ENCODE measurements at places on chromosomes 5 and 9.
A peak's percentile ranks its signal among the peaks of the same experiment; 100 is the strongest.

GRCh38 chr5:27708534-27708933, 670.1 kb upstream of the CDH9 start:
- no peak for DNase-seq

DNA sequence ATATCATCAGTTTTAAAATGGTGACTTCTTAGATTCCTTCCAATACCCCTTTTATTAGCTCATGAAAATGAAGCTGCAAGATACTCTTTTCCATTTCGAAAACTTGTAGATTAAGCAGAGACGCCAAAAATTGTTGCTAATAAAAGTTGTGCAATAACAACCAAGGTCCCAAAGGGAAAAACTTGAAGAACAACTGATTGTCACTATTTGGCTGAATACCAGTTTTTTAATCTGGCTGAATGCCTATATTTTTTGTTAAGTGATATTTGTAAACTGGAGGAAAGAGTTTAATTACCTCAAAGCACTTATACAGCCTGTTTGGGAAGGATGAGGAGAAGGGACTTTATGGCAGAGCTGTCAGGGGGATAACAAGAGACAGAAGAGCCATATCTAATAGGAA, 14.6 kb downstream of the C5orf58 start:
- DNase-seq, result no peak

DNA sequence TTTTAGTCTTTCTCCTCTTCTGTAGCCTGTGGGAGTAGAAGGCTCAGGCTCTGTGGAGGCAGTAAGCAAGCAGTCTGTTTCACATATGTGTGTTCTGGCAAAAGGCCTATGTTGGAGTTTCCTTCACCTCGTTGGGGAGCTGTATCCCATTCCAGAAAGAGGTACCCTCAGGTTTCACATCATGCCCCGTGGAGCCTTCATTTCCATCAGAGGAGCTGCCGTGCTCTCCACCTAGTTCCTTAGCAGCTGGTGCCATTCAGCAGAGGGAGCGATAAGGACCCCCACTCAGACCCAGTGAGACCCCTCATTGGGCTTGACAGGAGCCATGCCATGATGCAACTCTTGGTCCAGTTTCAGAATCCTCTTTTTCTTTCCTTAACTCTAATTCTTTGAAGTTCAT, 50.6 kb upstream of the ANGPTL2 start:
- no peak for DNase-seq

DNA sequence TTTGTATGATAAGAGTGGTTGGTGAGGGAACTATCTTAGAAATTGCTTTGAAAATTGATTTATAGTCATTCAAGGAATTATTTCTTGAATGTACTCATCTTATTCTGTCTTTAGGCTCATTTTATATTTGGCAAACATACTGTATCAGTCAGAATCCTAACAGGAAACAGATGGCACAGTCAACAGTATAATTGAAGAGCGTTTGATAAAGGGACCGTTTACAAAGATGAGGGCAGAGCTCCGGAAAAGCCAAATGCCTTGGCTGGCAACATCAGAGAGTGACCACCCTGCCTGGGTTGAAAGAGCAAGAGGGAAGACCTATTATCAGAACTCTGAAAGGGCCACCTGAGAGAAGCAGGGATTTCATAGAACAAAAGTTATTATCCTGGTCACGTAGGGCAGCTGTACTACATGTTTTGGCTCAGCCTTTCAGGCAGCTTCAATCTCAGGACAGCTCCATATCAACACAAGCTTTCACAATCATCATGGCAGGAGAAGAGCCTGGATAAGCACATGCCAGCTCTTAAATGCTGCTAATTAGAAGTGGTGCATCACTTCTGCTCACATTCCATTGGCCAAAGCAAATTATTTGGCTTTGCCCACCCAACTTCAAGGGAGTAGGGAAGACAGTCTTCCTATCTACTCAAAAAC, 47.2 kb upstream of the ARL15 start:
- peak; percentile 40 for DNase-seq

- DNase-seq, result no peak
Measured at GRCh38 chr5:141514330-141515133, 25.7 kb downstream of the PCDHGC5 start.

DNA sequence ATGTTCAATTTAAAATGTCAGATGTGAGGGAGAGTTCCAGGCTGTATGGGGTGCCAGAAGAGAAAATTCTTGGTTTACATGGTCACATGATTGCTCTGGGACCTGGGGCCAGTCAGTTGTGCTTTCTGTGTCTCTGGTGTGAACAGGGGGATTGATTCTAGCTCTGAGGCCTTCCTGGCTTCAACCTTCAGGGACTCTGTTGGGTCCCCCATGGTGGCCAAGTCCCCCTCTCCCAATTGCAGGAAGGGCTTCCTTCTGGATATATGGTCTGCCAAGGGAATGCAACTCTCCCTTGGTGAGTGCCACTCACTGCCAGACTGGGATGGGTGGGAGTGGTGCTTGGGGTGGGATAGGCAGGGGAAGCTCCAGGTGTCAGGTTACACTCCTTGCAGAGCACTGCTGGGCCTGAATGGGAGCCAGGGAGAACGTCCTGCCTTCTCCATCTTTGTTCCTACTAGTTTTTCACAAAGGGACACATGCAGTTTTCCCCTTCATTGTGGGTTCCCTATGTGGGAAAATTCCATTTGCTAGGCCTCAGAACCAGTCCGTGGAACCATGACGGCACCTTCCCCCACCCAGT, 153.2 kb downstream of the MELK start:
- no peak for DNase-seq

DNA sequence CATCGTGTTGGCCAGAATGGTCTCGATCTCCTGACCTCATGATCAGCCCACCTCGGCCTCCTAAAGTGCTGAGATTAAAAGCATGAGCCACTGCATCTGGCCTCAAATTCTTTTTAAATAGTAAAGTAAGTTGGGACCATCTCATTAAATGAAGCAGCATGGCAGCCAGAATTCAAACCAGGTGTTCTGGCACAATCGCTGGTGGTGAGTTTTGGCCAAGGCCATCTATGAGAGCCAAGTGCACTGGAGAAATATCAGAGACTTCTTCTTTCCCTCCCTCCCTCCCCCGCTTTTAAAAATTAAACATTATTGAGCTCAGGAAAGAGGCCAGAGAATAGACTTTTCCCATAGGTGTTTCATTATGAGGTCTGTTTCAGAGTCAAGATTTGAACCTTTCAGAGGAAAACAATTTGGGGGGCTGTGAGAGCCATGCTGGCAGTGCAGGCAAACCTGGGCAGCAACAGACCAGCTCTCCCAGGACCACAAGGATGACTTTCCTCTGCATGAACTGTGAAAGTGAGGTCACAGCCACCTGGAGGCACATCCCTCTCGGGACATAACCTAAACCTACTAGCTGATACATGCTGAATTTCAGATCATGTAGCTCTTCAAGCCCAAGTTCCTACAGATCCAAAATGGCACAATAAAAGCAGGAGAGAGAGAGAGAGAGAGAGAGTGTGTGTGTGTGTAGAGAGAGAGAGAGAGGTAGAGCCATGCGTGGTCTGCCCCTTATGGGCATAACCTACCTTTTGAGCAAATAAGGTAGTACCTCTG, 94.6 kb upstream of the DMRT1 start:
- DNase-seq, result no peak

GRCh38 chr9:93459432-93459847, 6.1 kb upstream of the FAM120AOS start:
- no peak for DNase-seq

DNA sequence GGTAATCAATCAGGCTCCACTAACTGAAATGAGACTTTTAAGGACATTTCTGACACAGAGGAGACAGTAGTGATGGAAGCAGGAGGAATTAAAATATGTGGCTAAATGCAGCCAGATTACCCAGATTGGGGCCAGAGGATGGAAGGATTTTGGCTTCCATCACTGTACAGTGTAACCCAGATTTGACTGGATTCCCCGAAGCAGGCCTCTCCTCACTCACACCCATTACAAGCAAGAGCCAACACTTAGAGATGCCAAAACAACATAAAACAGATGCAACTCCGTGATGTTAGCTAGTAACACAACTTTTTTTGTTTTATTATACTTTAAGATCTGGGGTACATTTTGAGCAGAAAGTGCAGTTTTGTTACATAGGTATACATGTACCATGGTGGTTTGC, 17.6 kb downstream of the TEK start:
- no peak for DNase-seq

- DNase-seq, result no peak
Measured at GRCh38 chr9:90808890-90809685, 7.5 kb downstream of the SYK start.

DNA sequence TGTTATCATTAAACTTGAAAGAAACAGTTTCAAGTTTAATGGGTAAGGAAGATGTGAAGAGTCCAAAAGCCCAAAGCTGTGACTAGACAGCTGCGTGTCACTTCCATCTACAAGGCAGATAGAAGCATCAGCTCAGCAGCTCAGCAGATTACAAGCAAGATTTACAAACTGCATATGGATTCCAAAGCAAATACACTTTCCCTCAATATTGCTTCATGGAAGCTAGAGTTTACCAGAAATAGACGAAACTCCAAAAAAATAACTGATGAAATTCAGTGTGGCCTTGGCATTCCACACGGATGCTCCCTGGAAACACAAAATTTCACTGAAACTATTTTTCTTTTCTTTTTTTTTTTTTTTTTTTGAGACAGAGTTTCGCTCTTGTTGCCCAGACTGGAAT, 17.9 kb downstream of the MYO10 start:
- no peak for DNase-seq

DNA sequence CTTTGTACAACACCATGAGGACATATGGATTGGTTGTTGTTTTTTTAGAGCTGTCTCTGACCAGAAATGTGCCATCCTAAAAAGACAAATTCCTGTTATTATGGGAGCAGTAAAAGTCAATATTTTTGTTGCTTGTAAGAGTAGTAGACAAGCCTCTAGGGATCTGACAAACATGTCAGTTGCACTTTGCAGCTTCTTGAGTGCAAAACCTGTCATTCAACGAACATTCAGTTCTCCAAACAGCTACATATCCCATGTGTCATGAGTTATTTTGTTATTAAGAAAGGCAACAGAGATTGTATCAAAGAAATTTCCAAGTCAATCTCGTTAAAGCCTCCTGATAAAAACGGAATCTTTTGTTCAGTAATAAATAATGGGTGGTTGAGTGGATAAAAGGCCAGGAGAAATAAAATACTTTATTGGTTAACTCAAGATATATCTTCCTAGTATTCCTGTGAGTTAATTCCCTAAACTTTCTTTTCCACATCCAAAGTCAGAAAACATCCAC, 18.1 kb downstream of the C5orf58 start:
- no peak for DNase-seq

DNA sequence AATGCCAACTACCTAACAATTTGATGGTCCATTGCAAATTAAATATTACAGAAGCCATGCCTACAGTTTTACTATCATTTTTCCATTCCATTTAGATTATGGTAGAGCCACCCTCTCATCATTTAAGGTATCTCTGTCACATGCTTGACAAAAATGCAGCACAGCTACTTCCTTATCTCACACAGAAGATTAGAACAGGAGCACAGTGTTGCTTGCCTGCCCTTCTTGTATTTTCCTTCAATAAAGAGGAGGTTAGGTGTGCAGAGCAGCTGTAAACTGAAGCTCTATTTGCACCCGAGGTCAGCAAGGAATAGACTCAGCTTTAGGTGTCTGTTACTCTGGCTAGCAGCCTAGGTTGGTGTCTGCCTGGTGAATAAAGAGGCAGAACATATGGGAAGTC, 51.5 kb upstream of the ATP10B start:
- no peak for DNase-seq

- peak; percentile 39 for DNase-seq
Measured at GRCh38 chr9:133122935-133123611, 2.0 kb upstream of the RALGDS start.

DNA sequence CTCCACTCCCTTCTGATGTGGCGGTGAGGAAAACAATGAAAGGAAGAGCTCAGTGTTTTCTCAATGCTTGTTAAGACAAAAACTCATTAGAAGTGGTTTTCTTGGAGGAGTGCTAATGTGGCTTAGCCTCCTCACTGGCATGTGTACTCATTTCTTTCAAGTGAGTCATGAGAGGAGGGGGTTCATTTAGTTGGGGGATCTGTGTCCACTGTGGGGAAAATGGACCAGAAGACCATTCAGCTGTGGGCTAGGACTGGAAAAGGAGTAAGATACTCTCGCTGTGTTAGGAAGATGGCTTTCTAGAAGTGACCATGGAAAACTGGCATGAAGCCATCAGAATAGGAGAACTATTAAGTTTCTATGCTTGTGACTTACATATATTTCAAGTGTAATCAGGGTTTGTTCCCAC, 23.5 kb downstream of the KLF9 start:
- DNase-seq, result no peak

GRCh38 chr9:90974643-90975245, 173.1 kb downstream of the SYK start:
- DNase-seq, result no peak

DNA sequence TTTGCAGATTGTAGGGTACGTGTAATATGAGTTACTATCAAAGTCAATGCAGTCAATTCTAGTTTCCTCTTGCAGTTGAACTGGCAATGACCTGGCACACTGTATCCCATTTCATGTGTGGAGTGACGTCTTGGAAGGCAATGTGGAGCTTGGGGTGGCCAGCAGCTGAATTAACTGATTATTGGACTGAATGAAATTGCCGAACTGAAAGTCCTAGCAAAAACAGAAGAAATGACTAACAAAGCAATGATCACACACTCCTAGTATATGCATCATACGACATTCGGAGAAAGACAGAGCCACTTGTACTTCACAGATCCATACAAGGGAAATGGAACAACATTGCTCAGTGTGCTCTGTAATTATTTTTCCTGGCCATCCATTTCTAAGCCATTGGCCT, 259.1 kb upstream of the DAPK1 start:
- no peak for DNase-seq

DNA sequence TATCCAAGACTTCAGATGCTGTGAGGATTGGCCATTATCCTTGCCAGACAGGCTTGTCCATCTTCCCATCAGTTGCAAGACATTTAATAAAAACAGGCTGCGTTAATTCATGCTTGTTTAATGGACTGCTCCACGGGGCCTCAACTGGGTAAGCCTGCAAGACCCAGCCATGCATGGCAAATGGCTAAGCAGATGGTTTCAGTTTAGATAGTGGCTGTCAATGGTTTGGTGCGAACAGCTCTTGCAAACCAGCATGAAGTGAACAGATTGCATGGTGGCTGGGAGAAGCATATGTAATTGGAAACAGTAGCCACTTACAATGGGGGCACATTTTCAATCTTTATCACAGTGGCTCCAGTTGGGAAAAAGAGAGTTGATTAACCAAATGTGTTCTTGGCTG, 628.2 kb upstream of the KLF4 start:
- DNase-seq, result peak; percentile 21

- DNase-seq, result no peak
Measured at GRCh38 chr5:113382731-113383130, 52.1 kb downstream of the TSSK1B start.

GRCh38 chr9:124792257-124793014, 15.5 kb downstream of the OLFML2A start:
- no peak for DNase-seq

- peak; percentile 68 for DNase-seq
Measured at GRCh38 chr5:133225671-133226152, 173.9 kb downstream of the HSPA4 start.

GRCh38 chr9:19379697-19380046, 364 bp downstream of the RPS6 start:
- peak; percentile 60 for DNase-seq

DNA sequence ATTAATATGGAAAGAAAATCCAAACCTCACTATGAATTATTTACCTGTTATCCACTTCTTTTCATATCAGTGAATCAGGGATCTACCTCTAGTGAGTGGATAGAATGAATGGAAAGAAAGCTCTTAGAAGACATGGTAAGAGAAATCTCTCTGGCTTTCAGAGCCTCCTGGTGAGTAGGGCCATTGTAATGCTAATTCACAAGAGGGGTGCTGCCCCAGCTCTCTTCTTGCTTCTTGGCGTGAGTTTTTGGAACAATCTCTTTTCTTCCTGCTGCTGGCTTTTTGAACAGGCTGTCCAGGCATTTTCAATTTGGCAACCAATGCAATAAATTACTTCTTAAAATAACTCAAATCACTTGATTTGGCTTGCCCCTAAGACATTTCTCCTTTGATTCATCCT, 49.9 kb upstream of the KCNN2 start:
- DNase-seq, result no peak

All from DMS53 (cell line).